Dorsolateral prefrontal cortex (tissue), 122 donors: ENCODE measurements at places on chromosomes 7 and 10. TPM values are rescaled to one million over a fixed set of nuclear protein-coding genes. Genes with fewer than 3 reads are reported as not detected.

GRCh38 chr7:23121165-23121564, 15.6 kb downstream of the KLHL7 start:
- DNase-seq: no peak

DNA sequence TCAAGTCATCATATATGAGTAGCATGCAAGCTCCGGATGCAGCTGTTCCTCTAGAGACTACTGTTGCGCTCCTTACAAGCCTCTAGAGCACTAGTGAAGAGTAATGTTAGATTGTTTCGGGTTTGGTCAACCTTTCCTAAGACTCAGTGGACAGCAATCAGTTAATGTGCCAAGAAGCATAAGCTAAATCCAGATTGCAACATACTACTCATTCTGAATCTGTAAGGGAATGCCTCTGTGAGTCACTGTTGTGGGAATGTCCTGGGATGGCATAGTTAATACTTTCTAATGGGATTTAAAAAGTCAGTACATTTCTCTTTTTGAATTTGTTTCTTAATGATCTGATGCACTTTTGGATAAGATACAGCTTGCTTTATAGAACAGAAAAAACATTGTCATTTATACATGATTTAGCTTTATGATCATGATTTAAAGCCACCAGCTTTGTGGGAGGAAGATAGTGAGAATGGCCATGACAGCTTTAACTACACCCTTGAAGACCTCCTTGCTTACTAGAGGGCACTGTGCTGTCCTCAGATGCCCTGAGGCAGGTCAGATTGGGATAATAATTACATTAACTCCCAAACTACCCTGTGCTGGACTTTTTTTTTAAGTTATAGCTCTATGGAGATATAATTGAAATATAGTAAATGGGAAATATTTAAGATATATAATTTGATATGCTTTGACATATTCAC, 138.4 kb downstream of the SDK1 start:
- no peak for DNase-seq

DNA sequence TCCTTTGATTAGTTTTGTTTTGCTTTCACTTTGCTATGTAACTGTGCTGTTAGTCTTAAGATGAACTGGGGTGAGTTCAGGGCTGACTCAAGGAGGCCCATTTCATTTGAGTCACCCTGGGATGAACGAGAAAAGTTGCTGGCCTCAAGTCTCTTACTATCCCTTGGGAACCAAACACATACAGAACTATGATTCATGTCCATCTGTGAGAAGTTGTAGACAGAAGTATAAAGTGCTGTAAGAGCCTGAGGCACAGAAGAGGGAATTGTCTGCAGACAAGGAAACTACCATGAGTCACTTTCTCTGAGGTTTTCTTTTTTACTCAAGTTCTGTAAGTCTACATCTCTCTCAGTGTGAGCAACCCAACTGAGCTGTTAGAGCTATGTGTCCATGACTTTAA, 179.8 kb upstream of the CSTF2T start:
- DNase-seq: no peak

- DNase-seq: no peak
These were observed 327.8 kb downstream of the PTPRN2 start for GRCh38 chr7:158259671-158260418.

Gene PLPP4
- total RNA-seq: 10.5 TPM

Gene ZEB1
- 88.5 TPM for total RNA-seq

DNA sequence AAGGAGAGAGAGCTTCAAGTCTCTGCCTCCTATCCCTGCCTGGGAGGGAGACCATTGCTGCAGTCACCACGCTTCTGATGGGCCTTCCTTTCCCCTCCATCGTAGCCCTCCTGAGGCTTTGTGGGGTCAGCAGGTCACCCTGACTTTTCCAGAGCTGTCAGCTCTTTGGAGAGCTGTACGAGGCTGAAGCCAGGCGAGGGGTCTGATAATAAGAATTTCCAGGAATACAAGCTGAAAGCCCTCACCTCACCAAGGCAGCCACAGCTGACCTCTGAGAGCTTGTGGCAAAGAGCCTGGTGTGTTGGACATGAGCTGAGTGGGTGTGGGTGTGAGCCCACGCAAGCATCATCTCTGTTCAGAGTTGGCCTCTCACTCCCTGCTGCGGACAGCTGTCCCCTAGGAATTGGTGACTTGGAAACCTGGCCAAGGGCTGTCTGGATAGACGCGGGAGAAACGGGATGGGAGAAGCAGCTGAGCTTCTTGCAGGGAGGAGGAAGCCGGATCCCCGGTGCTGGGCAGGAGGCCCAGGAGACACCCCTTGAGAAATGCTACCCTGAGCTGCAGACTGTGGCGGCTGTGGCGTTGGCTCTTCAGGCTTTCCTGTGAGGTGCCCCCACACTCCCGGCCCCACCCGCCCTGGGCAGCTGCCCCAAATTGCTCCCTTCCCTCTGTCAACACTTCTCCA, 122.1 kb upstream of the BTBD16 start:
- DNase-seq: no peak

GRCh38 chr10:73655257-73655989, 406 bp downstream of the SYNPO2L start:
- no peak for DNase-seq

Gene GPR146
- total RNA-seq: 13.3 TPM

DNA sequence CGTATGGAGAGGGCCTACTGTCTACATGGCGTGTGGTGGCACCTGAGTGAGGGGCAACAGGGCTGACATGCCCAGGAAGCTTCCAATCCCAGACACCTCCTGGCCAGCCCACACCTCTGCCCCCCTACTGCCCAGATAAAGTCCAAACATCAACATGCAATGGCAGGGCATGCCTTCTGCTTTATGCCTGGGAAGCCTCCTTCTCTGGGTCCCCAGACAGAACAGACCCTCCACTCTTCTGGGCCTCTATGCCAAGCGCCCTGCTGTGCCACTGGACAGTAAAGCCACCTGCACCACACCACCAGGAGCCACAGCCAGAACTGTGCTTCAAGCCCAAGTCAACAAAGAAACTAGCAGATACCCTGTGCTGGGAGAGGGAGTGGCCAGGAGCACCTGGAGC, 12.5 kb downstream of the TMEM72 start:
- DNase-seq: no peak

Gene GPR15LG
- not detected for total RNA-seq

Gene SLC16A12
- 4.2 TPM for total RNA-seq

DNA sequence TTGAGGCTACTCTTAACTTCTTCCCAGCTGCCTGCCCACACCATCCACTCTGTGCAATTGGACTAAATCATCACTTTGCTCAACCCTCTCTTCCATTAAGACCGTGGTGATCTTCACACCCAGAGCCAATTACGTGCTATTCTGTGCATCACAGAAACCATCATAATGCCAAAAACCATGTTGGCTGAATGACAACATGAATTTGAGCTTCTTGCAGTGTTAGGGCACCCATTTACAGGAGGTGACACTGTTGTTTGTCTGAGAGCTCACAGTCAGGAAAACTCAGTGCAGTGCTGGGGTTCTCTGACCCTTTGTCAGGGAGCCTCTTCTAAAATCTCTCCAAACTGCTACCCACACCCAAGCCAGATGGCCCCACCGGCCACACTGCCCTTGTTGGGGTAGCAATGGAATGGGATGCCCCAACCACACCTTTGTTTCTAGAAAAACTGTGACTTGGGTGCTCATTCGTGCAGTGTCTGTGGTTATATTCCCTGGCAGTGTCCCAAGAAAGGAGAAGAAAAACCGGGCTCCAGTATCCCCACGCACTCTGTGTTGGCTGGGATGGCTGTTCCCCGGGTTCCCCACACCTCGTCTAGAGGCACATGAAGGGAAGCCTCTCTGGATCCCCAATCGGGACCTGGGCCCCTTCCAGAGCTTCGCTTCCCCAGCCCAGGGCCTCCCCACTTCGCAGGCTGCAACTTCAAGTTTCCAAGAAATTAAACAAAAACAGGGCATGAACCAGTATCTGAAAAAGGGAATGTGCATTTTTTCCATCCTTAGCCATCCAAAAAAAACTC, 2.0 kb upstream of the TNS3 start:
- no peak for DNase-seq

- DNase-seq: no peak
These were observed 359.8 kb downstream of the PCDH15 start for GRCh38 chr10:54441275-54441674.
